ENCODE measurements at places on chromosomes 5 and 9.
A peak's percentile ranks its signal among the peaks of the same experiment; 100 is the strongest.

GRCh38 chr9:129624947-129625346 lies 1.0 kb upstream of the NTMT1 start:
- peak; percentile 58 for DNase-seq

GRCh38 chr9:91273853-91274552 lies 87.7 kb downstream of the AUH start:
- DNase-seq, result no peak

GRCh38 chr9:88219601-88220000 lies 81.3 kb upstream of the SPATA31C2 start:
- no peak for DNase-seq

DNA sequence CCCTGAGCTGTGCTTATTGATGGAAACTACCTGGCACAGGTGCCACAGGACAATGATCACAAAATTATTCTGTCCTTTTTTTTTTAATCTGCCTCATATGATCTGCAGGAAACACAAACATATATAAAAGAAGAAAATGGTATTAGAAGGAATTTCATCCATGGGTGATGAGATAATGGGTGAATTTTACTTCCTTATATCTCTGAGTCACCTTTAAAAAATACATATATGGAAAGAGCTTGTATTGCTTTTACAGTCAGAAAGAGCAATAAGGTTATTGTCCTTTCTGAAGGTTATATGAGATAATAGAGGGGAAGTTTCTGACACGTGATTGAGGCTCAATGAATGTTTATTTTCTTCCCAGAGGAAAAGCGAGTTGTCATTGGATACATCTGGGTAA lies 31.6 kb downstream of the NEURL1B start:
- no peak for DNase-seq

GRCh38 chr5:125484742-125485641 lies 738.6 kb upstream of the ZNF608 start:
- no peak for DNase-seq

DNA sequence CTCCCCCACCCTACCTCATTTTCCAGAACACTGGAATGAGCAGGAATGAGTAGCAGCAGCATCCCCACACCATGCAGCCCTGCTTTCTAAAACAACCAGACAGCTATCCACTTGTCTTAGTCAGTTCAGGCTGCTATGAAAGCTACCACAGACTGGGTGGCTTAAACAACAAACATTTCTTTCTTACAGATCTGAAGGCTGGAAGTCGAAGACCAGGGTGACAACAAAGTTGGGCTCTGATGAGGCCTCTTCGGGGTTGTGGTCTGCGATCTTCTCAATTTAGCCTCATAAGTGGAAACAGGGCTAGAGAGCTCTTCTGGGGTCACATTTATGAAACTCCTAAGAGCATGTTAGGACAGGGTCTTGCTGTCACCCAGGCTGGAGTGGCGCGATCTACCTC lies 38.9 kb downstream of the LPAR1 start:
- DNase-seq, result no peak

GRCh38 chr5:151258816-151259215 lies 5.8 kb downstream of the GM2A start:
- no peak for DNase-seq
